Non-pigmented ciliary epithelial cell (primary cell): ENCODE measurements at places on chromosomes 6 and 20.

DNA sequence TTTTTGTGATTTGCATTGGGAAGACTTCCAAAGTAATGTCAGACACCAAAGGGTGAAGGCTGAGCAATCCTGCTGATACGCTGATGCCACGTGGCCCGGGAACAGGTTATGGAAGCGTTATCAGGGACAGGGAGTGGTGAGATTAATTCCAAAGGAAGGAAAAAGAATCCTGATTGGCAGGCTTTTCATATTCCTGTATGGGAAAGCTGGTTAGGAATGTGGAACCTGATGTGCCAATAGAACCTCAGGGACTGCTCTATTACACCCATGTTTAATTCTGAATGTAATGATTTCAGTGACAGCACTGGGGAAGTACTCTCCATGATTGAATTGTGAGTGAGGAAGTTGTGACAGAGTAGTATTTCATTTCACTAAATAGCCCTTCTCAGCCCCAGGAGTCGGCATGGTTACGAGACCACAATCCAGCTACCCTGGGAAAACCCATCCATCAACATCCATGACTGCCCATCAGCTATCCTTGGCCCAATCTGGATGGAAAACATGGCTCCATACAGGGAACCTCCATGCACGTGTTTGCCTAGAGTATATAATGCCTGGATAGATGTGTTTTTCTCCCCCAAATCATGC, 49.4 kb downstream of the F13A1 start:
- DNase-seq = no peak

DNA sequence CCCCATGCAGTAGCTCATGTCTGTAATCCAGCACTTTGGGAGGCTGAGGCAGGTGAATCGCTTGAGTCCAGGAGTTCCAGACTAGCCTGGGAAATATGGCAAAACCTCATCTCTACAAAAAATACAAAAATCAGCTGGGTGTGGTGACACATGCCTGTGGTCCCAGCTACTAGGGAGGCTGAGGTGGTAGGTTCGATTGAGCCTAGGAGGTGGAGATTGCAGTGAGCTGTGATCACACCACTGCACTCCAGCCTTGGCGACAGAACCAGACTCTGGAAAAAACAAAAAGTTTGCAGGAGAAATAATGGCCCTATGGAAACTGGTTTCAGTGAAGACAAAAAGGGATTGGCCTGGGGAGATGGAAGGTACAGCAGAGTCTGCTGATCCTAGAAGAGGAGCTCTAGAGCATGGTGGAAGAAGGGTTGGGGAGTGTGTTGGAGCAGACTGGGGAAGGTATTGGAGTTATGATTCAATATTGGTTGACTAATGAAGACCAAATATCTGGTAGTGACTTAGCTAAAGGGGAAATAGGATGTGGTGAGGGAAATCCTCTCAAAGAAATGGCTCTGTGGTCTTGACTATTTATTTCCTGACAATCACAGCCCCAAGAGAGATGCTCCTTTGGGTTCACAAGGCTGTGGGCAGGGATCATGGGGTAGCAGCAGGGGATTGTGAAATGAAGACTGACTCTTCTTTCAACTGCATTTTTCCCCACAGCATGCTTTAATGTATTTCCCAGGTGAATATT, 281.9 kb downstream of the UTRN start:
- no peak for DNase-seq

DNA sequence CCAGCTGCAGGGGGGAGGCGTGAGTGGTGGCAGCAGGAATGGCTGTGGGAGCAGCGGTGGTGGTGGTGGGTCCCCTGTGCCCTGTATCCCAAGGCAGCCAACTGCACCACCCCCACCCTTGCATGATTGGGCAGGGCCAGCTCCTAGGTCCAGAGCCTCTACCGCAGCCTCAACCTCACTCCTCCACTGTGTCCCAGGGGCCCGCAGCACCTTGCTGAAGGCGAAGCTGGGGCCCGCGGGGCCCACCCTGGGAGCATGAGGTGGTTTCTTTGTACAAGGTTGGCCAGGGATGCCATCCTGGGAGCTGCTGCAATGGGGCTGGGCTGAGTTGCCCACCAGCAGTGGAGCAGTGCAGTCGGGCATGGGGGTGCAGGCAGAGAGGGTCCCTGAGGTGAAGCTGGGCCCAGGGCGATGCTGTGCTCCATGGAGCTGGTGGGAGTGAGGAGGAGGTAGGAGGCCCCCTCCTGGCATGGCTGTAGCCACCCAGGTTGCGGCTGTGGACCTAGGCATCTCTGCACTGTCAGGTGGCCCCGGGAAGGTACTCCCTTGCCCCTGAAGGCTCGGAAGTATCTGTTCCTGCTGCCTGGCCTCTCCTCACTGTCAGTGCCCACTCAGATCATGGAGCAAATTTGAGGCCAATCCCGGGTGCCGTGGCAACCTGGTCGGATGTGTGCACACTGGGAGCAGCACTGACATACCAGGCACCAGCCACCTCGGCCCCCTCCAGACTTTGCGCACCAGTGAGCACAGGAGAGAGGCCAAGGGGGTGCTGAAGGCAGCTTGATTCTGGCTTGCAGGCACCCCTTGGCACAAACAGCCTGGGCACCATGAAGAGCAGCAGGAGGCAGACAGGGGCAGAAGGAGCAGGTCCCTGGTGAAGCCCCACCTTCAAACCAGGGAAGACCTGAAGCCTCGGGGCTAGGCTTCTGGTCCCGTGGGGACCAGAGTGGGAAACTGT, 60.2 kb upstream of the L3MBTL3 start:
- no peak for DNase-seq

DNA sequence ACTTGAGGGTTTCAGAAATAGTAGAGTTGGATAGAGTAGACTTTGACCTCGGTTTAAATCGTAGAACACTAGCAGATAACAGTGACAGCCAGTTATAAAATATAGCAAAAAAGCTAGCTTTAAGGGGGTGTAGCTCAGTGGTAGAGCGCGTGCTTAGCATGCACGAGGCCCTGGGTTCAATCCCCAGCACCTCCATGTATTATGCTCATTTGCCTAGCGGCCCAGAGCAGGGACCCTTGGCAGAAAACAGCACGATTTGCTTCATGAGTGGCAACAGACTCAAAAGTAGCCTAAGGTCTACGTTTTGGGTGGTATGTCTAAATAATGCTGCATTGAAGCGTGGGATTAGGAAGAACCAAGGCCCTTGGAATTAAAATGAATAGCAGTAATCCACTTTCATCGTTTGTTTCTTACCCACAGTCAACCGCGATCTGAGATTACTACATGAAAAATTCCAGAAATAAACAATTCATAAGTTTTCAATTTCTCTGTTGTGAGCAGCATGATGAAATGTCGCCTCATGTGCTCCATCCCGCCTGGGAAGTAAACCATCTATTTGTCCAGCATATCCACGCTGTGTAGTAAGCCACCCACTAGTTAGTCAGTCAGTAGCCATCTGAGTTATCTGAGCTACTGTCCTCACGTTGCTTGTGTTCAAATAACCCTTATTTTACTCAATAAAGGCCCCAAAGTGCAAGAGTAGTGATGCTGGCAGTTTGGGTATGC, 184.9 kb downstream of the GPX5 start:
- no peak for DNase-seq

DNA sequence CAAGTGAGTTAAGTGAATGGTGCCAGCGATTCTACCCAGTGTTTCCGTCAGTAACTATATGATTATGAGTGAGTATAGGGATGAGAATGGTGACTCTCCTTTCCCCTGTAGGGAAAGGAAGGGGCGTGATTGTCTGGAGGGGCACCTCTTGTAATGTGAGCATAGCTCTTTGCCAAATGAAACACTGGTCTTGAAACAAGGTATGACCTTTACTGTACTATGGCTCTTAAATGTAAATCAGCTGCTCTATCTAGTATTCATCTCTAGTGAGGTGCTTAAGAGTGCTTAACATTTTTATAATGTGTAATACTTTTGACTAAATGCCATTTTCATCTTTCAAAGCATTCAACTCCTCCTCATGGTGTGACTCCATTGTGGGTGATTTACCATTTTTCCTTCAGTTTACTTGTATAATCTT, 11.0 kb downstream of the PANK2 start:
- no peak for DNase-seq

DNA sequence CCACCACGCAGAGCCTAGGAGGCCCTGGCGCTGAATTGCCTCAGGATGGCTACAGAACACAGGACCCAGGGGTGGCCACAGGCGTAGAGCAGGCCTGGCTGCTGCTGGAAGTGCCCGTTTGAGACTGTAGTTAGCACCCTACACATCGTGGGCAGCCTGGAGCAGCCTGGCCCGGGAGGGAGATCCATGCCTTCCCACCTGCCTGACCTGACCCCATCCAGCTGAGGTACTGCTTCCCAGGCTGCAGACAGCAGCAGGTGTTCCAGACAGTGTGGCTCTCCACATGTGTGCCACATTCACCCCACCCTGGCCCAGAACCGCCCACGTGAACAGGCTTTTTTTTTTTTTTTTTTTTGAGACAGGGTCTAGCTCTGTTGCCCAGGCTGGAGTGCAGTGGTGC, 20.9 kb upstream of the MAP1LC3A start:
- no peak for DNase-seq

DNA sequence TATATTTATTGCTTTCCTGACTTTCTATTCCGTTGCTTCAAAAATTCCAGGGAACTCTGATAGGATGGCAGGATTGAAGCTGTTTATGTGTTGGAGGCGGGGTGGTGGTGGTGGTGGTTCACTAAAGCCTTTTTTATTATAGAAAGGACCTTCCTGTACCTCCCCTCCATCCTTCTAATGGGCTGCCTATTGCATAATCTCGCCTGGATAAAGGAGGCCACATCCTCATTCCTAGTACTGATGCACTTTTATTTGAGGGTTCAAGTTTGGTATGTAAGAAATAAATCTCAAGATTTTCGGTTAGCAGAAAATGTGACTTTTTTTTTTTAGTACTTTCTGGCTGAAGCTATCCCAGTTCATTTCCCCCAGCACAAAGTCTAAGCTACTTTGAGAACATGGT, 18.7 kb upstream of the CTAGE9 start:
- no peak for DNase-seq
